Tongue (tissue), 3 donors: ENCODE measurements at places on chromosomes 5 and 9. TPM values are rescaled to one million over a fixed set of nuclear protein-coding genes. Genes with fewer than 3 reads are reported as not detected.

GRCh38 chr9:34419716-34420504 lies 38.5 kb downstream of the FAM219A start:
- DNase-seq, result no peak

The RUSC2 gene
- 37.5 TPM for total RNA-seq

The PRLR gene
- 2.4 TPM for total RNA-seq

DNA sequence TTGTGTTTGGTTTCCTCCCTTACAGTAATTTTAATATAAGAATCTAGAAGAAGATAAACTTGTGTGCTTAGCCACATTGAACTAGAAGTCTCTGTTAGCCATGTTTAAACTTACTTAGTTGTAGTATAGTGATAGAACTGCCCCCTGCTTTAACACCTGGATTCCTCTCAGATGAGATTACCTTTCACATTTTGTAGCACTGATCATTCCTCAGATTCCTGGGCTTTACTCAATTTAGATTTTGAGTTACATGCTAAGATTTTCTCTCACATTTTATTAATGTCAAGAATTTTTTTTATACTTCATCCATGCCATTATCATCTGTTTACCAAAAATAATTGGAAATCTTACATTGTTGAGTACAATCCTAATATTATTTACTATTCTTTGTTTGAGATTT lies 70.5 kb downstream of the GPBP1 start:
- no peak for DNase-seq

- DNase-seq, result no peak
Observed at GRCh38 chr5:22908129-22908528, 55.0 kb upstream of the CDH12 start.

DNA sequence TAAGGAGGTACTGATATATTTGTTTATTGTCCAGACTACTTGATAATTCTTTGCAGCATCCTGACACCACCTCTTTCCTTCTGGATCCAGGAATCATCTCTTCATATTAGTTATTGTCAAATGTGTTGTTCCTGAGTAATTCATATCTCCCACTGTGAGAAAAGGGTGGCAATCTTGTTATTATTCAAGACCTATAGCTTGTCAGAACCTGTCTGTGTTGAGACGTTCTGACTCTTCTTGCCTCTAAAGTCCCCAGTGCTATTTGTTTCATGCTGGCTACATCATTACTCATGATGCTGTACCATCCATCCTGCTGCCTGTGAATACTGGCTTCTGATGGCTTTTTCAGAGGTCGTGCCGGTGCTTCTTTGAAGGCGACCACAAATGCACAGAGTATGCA lies 68.7 kb upstream of the TAF11L2 start:
- no peak for DNase-seq
